ENCODE measurements at places on chromosomes 2 and 18. TPM values are rescaled to one million over a fixed set of nuclear protein-coding genes. Genes with fewer than 3 reads are reported as not detected.

DNA sequence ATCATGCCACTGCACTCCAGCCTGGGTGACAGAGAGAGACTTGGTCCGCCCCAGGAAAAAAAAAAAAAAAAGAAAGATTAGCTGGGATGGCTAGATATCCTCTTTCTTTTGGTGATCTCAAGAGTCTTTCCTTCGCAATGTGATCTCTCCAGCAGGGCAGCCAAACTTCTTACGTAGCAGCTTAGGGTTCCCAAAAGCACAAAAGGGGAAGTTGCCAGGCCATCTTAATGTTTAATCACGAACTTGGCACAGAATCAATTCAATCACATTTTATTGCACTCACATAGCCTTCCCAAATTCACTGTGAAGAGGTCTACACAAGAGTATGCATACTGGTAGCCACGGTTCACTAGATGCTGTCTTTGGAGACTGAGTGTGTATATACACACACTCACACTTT is 53.1 kb downstream of the VIL1 start:
- DNase-seq = no peak

- DNase-seq = no peak
Observed at GRCh38 chr2:49288113-49288705, 133.9 kb upstream of the FSHR start.

DNA sequence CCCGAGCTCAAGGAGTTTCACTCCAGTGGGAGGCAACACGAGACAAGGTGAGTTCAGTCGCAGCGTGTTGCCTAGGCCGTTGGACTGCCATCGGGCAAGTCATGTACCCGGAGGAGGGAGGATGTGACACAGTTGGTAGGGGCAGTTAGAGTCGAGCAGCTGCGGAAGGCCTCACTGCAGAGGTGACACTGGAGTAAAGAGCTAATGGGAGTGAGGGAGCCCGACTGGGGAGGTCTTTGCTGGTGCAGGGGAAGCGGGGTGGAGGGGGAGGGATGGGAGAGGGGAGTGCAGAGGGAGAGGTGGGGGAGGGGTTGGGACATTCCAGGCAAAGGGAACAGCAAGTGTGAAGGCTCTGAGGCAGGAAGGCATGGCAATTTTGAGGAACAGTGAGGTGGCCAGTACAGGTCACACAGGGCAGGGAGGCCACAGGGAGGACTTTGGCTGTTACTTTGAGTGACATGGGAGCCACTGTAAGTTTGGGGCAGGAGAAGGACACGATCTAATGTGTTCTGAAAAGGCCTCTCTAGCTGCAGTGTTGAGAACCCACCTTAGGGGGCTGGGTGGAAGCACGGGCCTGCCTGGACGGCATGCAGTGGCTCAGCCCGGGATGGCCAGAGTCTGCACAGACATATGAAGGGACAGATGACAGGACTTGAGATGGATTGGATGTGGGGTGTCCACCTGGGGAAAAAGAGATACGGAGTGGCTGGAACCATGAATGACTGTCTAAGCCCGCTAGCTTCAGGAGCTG is 61.1 kb downstream of the KCNF1 start:
- no peak for DNase-seq

GRCh38 chr2:75162897-75163296 is 36.4 kb downstream of the TACR1 start:
- no peak for DNase-seq

- no peak for DNase-seq
Observed at GRCh38 chr2:62309465-62310091, 113.7 kb downstream of the B3GNT2 start.

Gene ACADL
- total RNA-seq = not detected

Gene EIPR1
- total RNA-seq = 118 TPM

Gene CDH2
- 285 TPM for total RNA-seq

Gene CCDC85A
- total RNA-seq = 14.0 TPM

Data from A172 (cell line).